ENCODE measurements at places on chromosomes 4 and X. TPM values are rescaled to one million over a fixed set of nuclear protein-coding genes. Genes with fewer than 3 reads are reported as not detected.

The DRP2 gene
- total RNA-seq = 1.5 TPM

- no peak for DNase-seq
These were observed 101.1 kb upstream of the PPP2R3B start for GRCh38 chrX:487836-488235.

DNA sequence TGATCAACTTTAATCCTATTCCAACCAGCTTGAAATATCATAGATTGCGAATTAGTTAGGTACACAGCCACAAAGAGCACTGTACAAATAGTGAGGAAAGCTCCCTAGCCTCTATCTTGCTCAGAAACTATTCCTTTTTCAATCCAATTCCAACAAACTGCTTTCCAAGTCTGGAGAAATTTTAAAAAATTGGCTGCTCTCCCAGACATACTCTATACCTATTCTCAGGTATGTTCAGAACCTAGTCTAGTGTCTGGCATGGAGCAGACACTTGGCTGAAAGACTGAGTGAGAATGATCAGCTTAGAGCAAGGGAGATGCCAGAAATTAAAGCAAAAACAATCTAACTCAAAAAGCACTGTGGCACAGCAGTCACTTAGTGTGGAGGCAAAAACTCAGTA, 105.9 kb downstream of the SLC10A7 start:
- no peak for DNase-seq

GRCh38 chrX:48890296-48890925, 7.2 kb downstream of the TIMM17B start:
- DNase-seq = no peak

The SLC49A3 gene
- 1.3 TPM for total RNA-seq

GRCh38 chr4:102429553-102429952, 71.6 kb upstream of the NFKB1 start:
- no peak for DNase-seq

- no peak for DNase-seq
These were observed 376.0 kb downstream of the RAB28 start for GRCh38 chr4:13108096-13108495.

GRCh38 chr4:173094739-173095421, 73.7 kb upstream of the GALNT7 start:
- DNase-seq = no peak

DNA sequence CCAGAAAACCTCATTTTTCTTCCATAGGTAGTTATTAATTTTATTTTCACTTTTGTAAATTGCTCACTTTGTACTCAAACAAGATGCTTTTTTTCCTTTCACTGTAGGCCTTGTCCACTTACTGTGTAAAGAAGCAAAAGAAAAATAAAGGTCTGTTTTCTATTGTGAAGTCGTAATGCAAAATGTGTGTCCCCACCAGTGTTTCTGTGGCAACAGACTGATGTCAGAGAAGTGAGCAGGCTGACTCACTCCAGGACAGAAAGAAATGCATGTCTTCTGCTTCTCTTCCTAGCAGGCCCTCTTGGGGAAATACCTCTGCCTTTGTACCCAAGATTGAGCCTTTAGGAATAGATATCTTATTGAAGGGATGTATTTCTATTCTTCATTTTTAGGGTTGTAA, 30.3 kb downstream of the INPP4B start:
- peak; percentile 55 for DNase-seq

- no peak for DNase-seq
These were observed 207.5 kb upstream of the FTHL17 start for GRCh38 chrX:31279359-31279758.

DNA sequence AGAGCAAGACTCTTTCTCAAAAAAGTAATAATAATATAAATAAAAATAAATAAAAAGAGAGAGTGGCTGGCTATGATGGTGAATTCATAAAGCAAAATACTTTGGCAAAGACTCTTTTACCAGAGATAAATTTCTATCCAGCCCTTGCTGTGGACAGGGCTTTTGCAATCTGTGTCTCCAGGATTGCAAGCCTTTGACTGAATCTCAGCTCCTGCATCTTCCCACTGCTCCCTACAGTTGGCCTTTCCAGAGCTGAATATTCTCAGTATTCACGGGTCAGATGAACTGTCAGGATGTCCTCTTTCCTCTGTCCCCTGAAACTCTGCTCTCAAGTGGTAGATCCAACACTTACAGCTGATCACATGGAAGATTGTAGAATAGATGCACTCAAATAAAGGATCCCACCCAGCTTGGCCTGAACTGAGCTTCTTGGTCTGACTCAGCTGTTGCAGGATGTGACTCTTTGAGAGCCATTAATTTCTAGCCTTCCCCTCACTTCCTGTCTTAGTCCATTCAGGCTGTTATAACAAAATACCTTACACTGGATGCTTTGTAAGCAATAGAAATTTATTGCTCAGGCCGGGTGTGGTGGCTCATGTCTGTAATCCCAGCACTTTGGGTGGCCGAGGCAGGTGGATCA, 123.4 kb upstream of the GUCY1A1 start:
- no peak for DNase-seq

DNA sequence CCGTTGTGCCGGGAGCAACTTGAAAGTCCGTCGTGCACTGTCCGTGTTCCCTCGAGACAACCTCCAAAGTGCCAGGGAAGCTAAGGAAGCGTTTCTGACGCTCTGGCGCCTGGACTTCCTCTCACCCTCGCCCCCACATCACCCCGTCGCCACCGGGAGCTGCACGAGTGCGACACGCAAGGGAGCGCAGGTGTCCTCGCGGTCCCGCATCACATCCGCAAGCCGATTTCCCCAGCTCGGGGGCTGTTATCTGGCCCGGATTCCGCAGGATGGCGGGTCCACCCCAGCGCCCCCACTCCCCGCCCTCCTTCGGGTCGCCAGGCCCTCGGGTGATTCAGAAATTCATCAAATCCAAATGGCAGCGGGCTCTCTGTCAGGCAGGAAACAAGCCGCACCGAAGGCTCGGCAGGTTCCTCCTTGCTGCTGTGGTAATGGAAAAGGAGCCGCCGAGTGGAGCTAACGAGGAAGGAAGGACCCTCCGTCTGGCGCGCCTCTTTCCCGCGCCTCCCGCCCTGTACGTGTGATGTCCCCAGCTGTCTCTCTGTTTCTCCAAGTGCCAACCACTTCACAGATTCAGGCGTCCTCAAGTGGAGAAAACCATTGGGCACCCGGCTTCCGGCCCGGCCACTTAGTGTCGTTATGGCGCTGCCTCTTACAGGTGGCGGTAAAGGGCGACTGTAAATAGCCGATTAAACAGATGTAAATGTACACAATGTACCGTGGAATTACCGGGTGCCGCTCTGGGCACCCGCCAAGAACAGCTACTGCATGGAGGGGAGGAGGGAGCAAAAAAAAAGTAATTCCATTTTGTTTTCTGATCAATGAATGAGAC, 921 bp upstream of the SETD7 start:
- DNase-seq = peak; percentile 39

GRCh38 chr4:26763063-26763462, 97.6 kb upstream of the STIM2 start:
- no peak for DNase-seq

DNA sequence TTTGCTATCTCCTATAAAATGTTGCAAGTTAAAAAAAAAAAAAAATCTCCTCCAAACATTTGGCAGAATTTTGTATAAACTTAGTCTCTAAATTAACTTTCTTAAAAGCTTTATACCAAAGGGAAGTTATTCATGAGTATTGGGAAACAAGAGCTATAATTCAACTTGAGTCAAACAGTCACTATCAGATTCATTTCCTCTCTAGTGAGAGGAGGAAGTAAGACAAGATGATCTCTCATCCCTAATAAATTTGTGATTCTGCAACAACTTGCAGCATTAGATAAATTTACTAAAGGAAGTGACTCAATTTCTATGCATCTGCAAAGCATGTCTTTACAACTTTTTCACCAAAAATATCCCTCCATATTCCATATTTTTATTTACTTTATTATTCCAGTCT, 135.4 kb upstream of the GNPDA2 start:
- DNase-seq = no peak

Measured in activated naive CD4-positive, alpha-beta T cell treated with anti-CD3 and anti-CD28 coated beads, Interleukin-2, amount 50 U/mL, for 72 hours (primary cell).